ENCODE measurements at places on chromosomes 6 and 20.

DNA sequence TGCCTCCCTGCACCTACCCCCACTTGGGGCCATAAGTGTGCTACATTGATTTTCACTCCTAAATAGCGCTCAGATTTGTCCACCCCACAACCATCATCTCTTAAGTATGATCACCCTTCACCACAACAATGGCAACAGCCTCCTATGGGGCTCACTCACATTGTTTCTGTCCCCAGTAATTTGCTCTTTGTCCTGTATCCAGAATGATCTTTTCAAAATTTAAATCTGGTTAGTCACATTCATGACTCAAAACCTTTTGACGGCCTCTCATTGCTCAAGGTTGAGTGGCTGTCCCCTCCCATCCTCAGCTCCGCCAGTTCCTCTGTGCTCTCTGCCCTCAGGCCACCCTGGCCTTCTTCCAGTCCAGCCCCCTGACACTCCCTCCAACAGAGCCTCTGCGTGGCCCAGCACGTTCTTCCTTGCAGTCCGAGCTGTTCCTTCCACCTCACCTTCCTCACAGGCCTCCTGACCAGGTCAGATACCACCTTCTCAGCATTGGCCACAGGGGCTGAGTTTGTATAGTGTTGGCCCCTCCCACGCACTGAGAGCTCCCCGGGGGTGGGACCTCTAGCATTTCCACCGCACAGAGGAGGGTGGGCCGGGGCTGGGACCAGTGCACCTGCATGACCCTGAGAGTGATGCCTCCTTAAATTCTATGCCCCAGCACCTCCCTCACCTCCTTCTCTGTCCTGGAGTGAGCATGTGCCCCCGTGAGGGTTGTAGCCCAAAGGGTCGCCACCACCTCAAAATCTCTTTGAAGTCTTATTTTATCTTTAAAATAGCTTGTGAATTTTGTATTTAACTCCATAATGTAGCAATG lies 2.4 kb upstream of the PPP1R3G start:
- DNase-seq = no peak

DNA sequence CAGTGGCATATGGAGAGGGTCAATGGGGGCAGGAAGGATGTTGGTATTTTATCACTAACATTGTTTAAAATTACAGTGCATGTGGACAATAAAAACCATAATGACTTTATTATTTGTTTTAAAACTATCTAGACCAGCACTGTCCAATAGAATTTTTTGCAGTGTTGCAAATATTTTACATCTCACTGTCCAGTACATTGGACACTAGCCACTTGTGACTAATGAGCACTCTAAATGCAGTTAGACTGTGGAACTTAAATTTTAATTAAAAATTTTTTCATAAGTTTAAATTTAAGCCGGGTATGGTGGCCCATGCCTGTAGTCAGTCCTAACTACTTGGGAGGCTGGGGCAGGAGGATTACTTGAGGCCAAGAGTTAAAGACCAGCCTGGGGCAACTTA lies 101.7 kb downstream of the DTD1 start:
- no peak for DNase-seq

- DNase-seq = peak; percentile 62
Measured at GRCh38 chr6:139323511-139324300, 31.9 kb upstream of the TXLNB start.

DNA sequence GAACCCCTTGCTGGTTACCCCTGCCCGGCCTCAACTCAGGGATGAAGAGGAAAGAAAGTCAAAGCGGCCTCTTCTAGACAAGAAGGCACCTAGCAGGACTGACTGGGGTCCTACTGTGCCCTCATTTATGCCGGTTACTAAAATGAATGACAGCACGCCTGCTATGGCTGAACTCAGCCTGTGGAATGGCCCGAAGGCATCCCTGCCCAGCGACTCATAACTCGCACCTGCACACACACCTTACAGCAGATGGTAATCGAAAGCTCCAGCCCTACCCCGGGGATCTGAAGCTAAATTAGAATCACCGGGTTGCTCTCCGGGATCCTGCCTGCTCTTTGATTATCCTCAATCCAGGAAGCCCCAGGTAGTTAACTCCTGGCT lies 747 bp upstream of the TXNDC5 start:
- DNase-seq = no peak

DNA sequence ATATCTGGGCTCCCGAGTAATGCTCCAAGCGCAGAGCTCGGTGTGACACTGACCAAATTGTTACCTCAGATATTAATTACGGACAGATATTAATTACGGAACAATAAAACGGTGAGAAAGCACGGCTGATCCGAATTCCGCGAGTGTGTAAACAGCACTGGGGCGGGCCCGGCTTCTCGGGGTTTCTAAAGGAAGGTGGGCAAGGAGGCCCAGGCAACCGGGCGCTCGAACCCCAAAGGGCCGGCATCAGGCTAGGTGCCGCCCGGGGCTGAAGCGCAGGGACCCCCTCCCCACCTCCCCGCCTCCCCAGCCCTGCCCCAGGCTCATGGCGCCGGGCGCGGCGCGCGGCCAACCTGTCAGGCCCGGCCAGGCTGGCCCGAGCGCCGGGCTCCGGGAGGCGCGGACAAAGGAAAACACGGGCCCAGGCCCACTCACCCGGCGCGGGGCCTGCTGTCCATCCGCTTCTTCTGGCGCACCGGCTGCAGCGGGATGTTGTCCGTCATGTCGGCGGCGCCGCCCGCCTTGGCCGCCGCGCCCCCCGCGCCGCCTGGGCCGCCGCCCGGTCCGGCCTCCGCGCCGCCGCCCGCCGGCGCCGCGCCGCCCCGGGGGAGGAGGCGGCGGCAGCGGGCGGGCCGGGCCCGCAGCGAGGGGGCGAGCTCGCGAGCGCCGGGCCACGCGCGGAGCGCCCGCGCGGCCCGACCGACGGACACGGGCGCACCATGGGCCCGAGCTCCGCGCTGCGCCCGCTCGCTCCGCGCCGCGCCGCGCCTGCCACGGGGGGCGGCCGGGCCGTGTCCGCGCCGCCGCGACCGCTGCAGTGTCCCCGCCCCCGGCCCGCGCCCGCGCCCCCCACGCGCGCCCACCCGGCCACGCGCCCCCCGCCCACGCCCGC lies at the start of gene ATP9A:
TSS of gene ATP9A (minus strand) at position 524 of the 892 bp plus-strand sequence. CDS start at position 503, 21 bp downstream.
- peak; percentile 65 for DNase-seq

GRCh38 chr20:20628314-20628713 lies 84.1 kb downstream of the RALGAPA2 start:
- DNase-seq = no peak

- DNase-seq = no peak
Measured at GRCh38 chr6:169454204-169454871, 200.7 kb upstream of the THBS2 start.

GRCh38 chr20:1894471-1894950 lies 696 bp upstream of the SIRPA start:
- peak; percentile 81 for DNase-seq

DNA sequence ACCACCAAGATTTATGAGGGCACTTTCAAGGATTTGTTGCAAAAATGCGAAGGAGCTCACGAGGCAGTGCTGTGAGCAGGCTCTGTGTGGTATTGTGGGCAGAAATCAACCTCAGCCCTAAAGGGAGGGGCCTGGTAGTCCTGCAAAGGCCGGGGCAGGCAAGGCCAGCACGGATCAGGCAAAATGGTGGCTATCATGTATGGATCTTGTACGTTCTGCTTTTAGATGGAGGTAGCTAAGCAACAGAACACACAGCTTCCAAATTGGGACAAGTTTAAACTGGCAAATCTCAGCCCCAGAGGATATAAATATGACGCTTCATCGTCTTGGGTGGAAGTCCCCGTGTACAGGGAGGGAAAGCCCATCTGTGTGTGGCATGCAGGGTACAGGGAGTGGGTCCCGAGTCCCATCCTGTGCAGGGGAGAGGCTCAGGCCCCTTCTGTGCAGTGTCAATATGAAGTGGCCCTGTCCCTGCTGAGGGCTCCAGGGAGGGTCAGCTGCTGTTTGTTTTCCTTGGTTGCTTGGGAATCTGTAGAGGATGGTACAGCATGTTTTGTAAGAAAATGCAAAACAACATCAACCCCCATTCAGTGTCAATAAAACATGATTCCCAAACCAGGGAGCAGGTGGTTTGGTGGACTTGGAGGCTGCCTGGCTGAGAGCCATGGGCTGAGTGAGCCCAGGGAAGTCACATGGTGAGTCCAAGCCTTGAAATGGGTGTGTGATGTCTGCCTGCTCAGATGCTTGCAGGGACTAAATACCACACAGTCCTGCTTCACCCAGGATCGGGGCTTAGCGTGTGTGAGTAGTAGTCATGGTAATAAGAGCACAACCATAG lies 113.0 kb downstream of the SYCP2 start:
- peak; percentile 84 for DNase-seq

GRCh38 chr6:46612645-46613044 lies 40.0 kb downstream of the CYP39A1 start:
- peak; percentile 68 for DNase-seq

GRCh38 chr20:36331209-36331608 lies 25.1 kb downstream of the DLGAP4 start:
- DNase-seq = no peak

DNA sequence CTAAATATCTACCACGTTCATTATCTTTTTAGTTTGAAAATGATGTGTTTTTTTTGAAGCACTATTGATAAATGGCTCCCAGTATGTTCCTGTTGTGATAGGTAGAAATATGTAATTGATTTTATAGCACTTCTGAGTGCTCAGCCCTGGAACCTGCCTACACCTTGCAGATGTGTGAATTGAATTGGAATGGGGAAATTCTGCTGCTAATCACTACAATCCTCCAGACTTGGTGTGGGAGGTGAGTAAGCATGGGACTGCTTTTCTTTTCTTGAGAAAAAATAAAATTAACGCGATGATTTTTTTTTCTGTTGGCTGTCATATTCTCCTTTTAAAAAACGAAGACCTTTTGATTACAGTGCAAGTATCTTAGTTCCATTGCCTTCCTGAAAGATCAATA lies 37.1 kb upstream of the MLIP start:
- DNase-seq = no peak

DNA sequence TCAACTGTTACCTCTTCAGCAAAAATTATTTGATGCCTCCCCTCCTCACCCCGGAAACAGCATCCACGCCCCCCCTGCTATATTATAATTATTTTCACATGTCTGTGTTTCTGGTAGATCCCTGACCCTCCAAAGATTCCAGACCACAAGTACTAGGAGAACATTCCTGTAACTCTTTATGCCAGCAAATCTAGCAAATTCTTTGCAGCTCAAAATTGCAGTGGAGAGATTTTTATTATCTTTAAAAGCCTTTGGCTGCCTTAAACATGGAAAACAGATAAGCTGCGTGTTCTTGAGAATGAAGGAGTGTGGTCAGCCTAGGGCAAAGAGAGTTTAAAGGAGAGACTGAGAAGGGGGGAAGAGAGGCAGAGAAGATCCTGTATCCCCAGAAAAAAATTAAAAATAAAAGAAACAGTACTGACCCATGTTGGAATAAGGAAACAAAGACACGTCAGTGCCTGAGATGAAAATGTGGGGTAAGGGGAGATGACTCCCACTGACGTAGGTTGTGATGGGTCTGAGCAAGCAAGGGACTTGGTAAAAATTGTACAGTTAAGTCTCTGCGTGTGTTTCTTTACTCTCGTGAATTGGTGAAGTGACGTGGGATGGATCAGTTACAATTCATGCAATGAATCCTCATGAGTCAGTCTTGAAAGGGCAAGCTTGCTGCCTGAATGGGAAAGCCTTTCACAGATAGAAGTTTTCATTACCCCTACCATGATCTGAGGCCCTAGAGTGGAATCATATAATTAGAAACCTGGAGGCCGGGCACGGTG lies 8.3 kb downstream of the ID4 start:
- DNase-seq = no peak

- DNase-seq = no peak
Measured at GRCh38 chr20:24530131-24530680, 60.8 kb downstream of the SYNDIG1 start.

GRCh38 chr20:21682521-21682954 lies 22.9 kb upstream of the PAX1 start:
- no peak for DNase-seq

DNA sequence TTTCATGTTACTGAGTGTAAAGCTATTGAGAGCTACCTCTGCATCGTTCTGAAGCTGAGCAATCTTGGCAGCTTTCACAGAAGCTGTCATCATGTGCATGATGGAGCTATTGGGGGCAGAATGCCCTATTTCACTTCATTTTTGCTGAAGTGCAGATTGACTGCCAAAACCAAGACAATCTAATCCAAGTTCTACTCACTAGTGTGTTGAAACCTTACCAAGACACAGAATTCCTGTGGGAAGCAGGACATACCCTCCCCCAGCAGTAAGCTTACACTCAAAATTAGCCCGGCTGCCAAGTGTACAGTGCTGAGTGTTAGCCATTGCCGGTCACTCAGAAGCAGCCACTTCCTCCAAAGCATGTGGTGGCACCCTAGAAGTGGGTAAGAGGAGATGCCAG lies 177.3 kb upstream of the TENT5A start:
- DNase-seq = no peak

DNA sequence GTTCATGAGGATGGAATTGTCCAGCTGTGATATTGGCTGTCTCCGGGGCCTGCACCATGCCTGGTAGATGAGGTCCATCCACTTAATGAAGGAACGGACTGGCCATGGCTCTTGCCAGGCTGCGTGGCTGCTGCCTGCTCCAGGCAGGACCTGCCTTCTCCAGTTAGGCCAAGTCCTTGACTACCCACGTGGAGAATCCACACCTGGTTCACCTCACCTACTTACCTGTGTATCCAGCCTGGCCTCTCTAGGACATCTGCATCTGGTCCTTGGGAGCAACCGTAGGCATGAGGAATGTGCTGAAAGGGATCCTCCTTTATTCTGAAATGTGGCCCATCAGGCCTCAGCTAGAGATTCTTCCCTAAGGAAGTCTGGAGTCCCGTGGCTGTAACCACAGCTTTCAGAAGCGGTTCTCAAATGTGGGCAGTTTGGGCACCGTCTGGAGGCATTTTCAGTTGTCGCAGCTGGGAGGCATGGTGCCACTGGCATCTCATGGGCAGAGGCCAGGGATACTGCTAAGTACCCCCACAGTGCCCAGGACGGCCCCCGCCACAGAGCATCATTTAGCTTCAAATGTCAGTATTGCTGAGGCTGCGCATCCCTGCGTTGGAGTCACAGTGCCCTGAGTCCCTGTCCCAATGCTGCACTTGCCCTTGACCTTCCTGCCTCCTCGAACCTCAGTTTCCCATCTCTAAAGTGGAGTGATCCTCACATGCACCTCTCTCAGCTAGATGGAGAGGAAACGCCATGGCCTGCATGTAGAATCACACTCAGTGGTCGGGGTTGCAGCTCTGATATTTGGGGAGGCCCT lies 67.5 kb downstream of the PHACTR3 start:
- no peak for DNase-seq

- no peak for DNase-seq
Measured at GRCh38 chr6:138956244-138956924, 31.7 kb downstream of the REPS1 start.

DNA sequence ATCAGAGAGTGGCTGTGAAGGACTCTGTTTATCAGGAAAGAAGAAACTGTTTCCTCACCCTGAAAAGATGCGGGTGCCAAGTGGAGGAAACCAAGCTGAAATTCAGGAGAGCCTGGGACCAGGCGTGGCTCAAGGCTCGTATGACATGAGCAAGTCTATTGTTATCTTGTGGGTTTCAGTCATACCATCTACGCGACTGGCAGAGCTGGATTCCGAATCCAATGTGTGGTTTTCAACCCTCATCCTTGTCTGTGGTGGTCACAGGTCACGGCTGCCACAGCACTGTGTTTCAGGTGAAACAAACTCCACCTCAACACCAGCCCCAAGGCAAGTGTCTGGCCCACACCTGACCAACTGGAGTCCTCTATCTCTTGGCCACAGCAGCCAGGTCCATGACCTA lies 9.1 kb downstream of the MC3R start:
- DNase-seq = no peak

GRCh38 chr6:34315780-34316179 lies 67.0 kb upstream of the SMIM29 start:
- DNase-seq = no peak

GRCh38 chr20:38961530-38962043 lies 557 bp upstream of the DHX35 start:
- no peak for DNase-seq

GRCh38 chr6:84508981-84509380 lies 255.4 kb downstream of the TBX18 start:
- DNase-seq = no peak

Measured in left ventricle myocardium superior (tissue), 1 donor.